Colonic mucosa (tissue), 4 donors: ENCODE measurements at places on chromosomes 2 and 18.

- DNase-seq: no peak
Observed at GRCh38 chr2:48238381-48238780, 291.6 kb upstream of the STON1 start.

DNA sequence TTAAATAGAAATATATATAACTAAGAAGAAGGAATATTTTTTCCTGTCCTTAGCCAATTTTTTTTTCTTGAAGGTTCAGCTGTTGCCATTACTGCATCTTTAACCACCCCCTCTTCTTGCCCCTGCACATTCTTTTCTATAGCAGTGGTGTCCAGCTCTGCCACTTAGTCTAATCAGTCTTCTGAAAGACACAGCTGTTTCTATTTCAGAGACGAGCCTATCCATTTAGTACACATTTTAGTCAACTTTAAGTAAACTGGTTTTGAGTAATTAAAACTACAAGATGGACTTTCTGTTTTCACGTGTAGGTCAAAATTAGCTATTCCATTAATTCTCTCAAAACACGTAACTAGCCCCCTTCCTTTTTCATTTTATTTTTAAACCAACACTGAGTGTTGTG, 21.0 kb downstream of the SPOPL start:
- DNase-seq: no peak

DNA sequence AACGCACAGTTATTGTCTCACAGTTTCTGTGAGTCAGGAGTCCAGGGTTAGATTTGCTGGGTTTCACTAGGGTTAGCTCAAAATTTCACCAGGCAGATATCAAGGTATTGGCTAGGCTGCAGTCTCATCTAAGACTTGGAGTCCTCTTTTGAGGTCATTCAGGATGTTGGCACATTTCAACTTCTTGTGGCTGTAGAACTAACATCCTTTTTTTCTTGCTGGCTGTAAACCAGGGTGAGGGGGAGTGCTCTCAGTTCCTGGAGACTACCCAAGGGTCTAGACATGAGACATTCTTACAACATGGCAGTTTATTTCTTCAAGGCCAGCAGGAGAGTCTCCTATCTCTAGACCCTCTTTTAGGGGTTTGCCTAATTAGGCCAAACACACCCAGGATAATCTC, 12.8 kb upstream of the CAVIN2 start:
- no peak for DNase-seq

DNA sequence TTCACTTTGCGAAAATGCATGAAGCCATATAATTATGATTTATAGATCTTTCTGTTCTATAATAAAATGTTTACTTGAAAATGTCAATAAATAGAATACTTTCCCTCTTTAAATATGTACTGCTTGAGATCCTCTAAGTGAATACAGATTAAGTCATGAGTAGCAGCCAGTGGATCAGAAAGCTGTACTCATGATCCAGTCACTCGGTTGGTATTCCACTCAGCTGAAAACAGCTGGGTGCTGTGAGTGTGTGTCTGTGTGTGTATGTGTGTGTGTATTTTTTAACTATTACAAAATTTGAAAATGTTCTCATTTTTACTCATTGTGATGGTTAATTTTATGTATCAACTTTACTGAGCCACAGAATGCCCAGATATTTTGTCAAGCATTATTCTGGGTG, 141.6 kb upstream of the CYP26B1 start:
- no peak for DNase-seq

GRCh38 chr2:158795195-158795924, at the start of gene DAPL1:
Gene DAPL1 (plus strand): TSS chr2:158795317. CDS start chr2:158795373, 56 bp downstream.
- no peak for DNase-seq

DNA sequence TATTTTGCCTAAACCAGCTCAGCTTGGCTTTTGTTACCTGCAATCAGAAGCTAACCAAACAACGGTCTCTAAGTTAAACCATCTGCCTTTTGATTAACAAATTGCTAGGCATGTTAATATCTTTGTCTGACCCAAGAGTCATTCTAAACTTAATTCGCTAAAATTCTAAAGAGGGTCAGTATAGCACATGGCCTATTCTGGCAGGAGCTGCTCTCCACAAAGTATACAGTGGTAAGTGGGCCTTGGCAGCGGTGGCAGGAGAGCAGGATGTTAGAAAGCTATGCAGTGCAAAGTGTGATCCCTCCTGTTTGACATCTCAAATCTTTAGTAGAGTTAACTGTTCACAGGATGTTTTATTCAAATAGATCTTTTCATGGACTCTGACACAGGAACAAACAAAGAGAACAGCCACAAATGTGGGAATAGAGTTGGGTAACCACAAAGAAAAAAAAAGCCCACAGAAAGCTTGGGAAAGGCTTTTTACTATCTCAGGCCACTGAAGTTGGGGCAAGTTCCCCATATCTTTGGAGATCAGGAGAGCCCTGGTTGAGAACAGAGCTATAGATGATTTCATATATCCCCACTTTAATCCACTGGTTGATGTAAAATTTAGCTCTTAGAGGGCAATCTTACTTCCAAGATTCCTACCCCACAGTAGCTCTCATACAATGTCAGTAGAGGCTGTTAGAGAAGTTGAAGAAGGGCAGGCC, 10.6 kb downstream of the CFAP210 start:
- DNase-seq: no peak

DNA sequence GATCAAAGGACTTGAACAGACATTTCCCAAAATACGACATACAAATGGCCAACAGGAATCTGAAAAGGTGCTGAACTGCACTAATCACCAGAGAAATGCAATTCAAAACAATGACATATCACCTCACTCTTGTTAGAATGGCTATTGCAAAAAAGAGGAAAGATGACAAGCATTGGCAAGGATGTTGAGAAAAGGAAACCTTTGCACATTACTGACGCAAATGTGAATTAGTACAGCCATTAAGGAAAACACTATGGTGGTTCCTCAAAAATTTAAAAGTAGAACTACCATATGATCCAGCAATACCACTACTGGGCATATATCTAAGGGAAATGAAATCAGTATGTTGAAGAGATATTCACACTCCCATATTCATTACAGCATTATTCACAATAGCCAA, 57.7 kb upstream of the ASPRV1 start:
- DNase-seq: no peak

GRCh38 chr18:13319629-13320028, 101.1 kb downstream of the LDLRAD4 start:
- no peak for DNase-seq

DNA sequence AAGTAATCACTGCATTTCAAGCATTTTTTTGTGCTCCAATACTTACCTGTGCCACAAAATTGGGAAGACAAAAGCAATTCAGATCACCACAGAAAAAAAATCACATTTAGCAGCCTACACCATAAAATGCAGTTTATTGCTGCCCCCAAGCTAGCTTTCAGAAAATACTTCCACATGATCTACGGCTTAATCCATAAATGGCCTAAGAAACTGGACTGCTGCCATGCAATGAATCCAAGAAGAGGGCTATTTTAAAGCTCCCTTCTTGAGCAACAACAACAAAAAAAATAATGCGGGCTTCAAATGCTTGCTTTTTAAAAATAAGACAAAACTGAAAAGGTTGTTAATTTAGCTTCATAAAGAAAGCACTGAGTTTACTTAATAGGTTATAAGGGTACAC, 272.3 kb downstream of the RAD51AP2 start:
- DNase-seq: no peak
